Anterior cingulate cortex (tissue), 58 donors: ENCODE measurements at places on chromosomes 2 and 18.

DNA sequence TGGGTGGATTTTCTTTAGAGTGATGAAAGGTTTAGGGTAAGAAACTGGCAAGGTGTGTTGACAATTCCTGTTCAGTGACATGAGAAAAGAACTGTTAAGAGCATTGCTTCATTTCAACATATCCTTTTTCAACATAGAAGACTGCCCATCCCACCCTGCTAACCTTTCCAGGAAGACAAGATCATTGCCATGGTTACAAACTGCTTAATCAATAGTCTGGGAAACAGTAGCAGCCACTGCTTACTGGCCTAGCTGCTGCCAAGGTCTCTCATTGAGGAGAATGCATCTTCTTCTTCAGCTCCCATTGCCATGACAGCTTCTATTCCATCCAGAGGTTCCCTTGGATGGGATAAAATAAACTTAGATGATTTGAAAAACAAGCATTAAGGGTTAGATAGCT, 212.1 kb downstream of the LRRTM1 start:
- no peak for DNase-seq

GRCh38 chr2:168443818-168444217, 12.3 kb upstream of the CERS6 start:
- no peak for DNase-seq

GRCh38 chr2:19231625-19232024, 126.8 kb downstream of the OSR1 start:
- no peak for DNase-seq

DNA sequence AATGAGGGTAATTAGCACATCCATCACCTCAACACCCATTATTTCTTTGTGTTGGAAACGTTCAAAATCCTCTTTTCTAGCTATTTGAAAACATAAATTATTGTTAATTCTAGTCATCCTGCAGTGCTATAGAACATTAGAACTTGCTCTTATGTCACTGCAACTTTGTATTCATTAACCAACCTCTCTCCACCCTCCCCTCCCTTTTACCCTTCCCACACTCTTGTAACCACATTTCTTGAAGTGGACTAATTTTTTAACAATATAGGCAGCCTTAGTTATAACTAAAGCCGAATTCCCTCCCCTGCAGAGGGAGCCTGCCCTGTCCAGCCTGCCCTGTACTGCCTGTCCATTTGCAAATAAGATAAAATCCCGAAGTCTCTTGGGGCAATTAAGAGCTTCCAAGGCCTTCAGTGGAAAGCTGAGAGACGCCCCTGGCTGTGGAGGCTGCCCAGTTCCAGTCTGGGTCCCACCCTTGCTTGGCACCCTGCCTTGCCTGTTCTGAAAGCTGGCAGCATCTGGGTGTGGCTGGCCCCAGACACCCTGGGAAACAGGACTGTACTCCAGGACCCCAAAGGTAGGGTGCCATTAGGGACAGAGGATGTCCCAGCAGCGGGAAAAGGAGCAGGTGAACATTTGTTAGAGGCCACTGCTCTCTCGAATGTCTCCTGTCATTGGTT, 65.1 kb downstream of the MEX3C start:
- DNase-seq, result no peak

DNA sequence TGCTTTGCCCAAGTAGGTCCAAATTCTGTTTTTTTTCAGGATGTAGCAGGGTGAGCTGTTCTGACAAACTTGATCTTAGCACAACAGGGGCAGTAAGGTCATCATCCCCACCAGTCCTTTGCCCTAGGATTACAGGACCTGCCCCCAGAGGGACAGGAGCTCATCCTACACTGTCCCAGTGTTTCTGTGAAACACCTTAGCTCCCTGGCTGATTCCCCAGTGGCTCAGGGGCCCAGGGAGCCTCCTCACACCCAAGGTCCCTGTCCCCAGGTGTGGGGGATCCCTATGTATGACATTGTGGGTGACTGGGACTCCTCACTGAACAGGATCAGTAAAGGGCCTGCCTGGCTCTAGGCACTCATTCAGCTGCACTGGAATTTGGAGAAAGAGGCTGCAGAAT, 191.2 kb downstream of the ANKRD30B start:
- DNase-seq, result no peak

- DNase-seq, result no peak
Measured at GRCh38 chr18:75836516-75836915, 409.0 kb upstream of the SMIM21 start.

- DNase-seq, result peak; percentile 8
Measured at GRCh38 chr2:221895366-221896121, 323.4 kb upstream of the EPHA4 start.

DNA sequence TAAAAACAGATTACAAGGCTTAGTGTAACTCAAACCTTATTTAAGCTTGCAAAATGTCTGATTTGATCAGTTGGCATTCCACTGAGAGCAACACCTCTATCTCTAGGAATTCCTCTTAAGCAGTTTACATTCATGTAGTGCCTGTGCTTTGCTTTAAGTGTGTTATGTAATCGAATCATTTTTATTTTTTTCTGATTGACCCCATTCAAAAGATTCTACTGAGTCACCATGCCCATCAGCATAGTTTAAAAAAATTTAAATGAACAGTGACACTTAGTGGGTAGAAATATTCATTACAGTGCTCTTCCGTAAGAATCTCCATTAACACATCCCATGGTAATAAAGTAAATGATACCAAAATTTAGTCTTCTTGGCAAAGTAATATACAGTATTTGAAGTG, 67.8 kb upstream of the SLC4A10 start:
- DNase-seq, result no peak

DNA sequence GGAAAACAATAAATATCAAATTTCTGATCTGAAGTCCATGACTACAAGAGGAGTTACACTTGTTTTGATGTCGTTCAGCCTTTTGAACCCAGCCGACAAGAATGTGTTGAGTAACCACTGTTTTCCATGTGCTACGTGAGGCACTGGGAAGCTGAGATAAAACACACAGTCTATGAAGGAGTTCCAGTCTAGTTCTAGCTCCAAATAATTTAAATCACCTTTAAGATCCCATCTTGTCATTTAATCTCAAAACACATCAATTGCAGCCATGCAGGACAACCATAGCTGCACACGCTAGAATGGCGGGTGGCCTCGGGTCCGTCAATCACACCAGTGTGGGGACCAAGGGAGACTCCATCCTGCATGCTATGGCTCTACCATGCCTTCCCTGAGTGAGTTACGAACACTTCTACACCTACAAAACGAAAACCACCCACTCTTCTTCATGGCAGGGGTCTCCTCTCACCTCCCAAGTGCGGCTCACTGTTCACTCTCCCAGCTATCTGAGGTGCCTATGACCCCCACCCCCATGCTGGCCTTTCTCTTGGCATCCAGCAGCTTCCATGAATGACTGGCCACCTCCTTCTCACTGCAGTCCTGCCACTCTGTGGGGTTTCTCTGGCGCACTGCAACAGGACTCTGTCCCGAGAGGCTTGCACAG, 3.8 kb downstream of the FHL2 start:
- no peak for DNase-seq

- DNase-seq, result no peak
Measured at GRCh38 chr18:41828137-41828536, 126.9 kb upstream of the PIK3C3 start.

- DNase-seq, result no peak
Measured at GRCh38 chr18:58862356-58862755, 2.3 kb upstream of the ZNF532 start.

GRCh38 chr18:77178559-77178958, 46.0 kb upstream of the MBP start:
- DNase-seq, result no peak

DNA sequence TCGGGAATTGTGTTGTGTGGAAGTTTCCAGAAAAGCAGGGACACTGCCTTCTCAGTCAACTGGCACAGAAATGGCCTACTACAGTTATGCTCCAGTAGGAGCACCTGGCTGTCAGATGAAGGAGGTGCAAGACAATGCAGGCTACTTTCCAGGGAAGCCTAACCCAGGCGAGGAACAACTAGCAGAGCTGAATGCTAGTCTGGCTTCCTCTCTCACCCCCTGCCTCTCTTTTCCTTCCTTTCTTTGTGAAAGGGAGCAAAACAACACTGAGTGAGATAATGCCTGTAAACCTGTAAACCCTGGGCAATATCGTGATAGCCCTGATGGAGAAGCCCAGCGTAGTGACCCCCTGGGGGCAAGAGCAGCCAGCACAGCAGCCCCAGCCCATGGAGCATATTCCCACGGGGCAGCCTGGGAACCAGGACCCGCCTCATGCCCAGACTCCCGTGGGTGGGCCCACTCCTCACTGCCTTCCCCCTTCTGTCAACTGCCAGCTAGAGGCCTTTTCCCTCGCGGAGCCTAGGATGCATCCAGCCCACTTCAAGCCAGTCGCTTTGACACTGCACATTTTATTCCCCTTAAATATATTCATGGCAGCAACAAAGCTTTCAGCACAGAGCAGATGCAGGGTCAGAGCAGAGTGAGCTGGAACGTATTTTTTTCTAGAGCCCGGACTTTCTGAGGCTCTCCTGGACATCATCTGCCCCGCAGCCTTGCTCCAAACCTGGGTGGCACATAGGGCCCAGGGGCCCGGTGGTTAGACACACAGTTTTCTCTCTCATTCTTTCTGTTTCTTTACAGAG, 77.0 kb downstream of the PDCL3 start:
- DNase-seq, result no peak

GRCh38 chr2:60821587-60822302, 59.6 kb upstream of the REL start:
- no peak for DNase-seq

DNA sequence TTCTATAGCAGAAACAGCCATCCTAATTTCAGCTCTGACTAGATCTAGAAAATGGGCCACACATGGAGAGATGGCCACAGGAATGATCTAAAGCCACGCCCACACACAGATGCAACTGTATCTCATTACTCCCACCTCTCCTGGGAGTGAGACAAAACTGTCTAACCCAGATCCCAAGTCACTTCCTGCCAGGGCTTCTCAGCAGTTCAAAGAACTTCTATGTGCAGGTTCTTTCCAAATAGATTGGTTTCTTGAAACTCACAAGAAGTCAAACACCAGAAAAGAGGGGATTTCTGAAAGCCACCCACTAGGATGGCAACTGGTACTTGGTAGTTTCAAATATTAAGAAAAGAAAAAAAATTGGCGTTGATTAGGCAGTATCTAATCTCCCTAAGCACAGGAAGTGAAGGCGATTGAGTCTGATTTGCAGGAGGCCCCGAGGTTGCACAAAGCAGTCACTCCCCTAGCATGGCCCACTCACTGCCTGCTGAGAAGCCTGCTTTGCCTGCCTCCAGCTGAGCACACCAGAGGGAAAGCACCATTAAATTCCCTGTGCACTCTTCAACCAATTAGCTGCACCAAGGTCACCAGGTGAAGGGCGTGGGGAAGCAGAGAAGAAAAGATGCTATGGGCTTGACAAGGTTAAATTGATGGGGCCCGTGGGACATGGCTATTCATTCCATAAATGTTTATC, 51.1 kb downstream of the PAPOLG start:
- no peak for DNase-seq
